ENCODE measurements at places on chromosomes 2 and 18.

GRCh38 chr18:35756506-35757117, 175.1 kb downstream of the GALNT1 start:
- DNase-seq = peak; percentile 31

DNA sequence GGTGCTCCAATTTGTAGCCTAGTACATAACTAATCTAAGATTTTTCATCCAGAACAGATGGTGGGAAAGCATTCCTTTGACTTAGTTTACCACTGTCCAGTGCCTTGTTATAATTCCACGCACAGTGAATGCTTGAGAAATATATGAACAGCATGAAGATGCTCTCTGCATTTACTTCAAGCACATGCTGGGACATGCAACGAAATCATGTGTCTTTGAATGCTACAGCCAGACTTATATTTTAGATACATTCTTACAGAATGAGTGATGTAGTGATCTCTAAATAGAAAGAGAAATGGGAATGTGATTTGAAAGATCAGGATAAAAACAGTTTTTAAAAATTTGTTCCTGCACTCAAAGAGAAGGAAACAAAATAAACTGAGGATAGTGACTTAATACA, 398.3 kb downstream of the FBXO15 start:
- no peak for DNase-seq

GRCh38 chr2:217555081-217555876, 447.5 kb downstream of the TNS1 start:
- no peak for DNase-seq

- DNase-seq = no peak
Observed at GRCh38 chr2:206616151-206616550, 26.1 kb upstream of the FAM237A start.

GRCh38 chr2:48080534-48081316, 174.4 kb upstream of the FBXO11 start:
- DNase-seq = no peak

DNA sequence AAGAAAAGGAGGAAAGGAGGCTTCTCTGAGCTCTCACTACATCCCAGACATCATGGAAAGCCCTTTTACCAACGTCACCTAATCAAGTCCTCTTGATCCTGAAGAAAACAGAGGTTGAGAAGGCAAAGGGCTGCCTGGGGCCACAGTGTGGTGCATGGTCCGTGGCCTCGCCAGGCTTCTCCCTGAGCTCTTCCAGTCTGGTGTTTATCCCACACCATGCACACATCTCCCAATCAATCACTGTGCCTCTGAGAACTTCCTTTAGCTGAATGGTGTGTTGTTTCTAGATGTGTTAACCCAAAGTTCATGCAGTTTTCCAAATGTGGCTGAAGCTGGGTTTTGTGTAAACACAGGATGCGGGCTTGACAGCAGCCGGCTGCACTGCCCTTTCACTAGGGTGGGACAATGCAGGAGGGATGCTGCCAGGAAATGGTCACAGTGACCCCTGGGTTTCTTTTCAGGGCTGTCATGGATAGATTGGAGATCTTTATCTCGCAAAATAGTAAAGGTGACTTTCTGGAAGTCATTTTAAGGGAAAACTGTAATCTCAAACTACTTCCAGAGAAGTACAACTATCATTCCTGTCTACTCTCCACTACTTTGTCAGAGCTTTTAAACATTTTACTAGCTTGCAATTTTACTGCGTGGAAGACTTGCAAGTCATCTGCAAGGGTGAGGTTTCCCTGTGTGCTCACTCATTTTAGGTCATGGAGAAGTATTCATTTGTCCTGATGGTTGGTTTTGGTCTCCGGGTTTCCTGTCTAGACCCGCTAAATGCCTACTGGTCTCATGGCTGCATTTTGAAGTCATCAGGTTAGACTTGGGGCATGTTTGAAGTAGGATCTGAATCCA, 54.6 kb downstream of the IL1R2 start:
- DNase-seq = no peak

Data from stimulated activated CD4-positive, alpha-beta T cell treated with anti-CD3 and anti-CD28 coated beads, TNF-alpha, amount 100 ng/mL, for 48 hours (primary cell).